ENCODE measurements at places on chromosomes 2 and 18.

GRCh38 chr2:119005051-119005450, 63.1 kb downstream of the MARCO start:
- DNase-seq: no peak
- no peaks in the 10 kb centered on the region for H3K36me3 ChIP-seq
- no peak overlapping the region for H3K4me3 ChIP-seq
- peaks cover 4% of the 10 kb centered on the region for H3K27me3 ChIP-seq
- H3K4me1 ChIP-seq: no peaks in the 10 kb centered on the region
- no peak overlapping the region for H3K27ac ChIP-seq

DNA sequence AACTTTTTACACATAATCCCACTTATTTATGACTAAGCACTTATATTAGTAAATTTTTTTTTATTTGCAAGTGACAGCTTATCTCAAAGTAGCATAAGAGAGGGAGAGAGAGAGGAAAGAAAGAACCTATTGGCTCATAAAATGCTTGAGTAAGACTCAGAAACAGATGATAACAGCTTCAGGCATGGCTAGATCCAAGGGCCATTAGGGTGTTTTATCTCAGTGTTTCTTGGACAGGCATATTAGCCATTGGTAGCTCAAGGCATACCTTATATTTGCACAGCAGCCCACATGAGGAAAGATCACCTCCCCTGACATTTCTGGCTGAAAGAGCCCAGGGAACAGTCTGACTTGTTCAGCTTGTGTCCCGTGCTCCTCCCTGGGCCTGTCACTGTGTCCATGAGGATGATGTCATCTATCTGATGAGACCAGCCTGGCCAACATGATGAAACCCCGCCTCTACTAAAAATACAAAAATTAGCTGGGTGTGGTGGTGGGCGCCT, 64.4 kb downstream of the IL1R2 start:
- H3K4me3 ChIP-seq: no peak overlapping the region
- H3K36me3 ChIP-seq: no peaks in the 10 kb centered on the region
- H3K4me1 ChIP-seq: no peaks in the 10 kb centered on the region
- DNase-seq: no peak

DNA sequence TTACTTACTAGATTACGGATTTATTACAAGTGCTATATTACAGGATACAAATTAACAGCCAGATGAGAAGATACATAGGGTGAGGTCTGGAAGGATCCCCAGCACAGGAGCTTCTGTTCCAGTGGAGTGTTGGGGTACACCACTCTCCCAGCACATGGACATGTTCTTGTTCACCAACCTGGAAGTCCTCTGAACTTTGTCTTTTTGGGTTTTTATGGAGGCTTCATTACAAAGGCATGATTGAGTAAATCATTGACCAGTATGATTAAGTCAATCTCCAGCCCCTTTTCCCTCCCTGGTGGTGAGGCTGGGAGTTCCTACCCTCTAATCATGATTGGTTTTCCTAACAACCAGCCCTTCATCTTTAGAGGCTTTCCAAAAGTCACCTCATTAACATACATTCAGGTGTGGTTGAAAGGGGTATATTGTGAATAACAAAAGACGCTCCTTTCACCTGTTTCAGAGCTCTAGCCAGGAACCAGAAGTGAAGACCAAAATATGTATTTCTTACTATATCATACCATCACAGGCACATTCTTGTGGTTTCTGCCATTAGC, 38.3 kb downstream of the APLF start:
- H3K4me3 ChIP-seq: no peak overlapping the region
- H3K36me3 ChIP-seq: no peaks in the 10 kb centered on the region
- peaks cover 9% of the 10 kb centered on the region for H3K4me1 ChIP-seq
- DNase-seq: no peak

DNA sequence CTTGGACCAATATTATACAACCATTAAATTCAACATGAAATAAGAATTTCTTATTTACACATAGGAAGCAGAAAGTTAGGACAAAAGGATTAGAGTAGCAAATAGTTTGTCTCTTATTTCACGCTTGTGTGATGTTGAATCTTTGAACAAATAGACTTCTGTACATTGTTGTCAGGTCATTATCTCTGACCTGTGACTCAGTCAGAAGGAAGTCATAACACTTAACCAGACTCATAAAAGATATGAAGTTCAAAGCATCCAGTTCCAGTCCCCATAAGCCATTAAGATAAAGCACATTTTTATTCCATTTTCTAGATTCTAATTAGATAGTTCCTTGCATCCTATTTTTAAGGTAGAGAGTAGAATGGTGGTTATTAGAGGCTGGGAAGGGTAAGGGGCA, 130.8 kb downstream of the UPP2 start:
- no peaks in the 10 kb centered on the region for H3K36me3 ChIP-seq
- no peaks in the 10 kb centered on the region for H3K4me1 ChIP-seq
- no peak overlapping the region for H3K4me3 ChIP-seq
- no peak overlapping the region for H3K27ac ChIP-seq
- no peak for DNase-seq

DNA sequence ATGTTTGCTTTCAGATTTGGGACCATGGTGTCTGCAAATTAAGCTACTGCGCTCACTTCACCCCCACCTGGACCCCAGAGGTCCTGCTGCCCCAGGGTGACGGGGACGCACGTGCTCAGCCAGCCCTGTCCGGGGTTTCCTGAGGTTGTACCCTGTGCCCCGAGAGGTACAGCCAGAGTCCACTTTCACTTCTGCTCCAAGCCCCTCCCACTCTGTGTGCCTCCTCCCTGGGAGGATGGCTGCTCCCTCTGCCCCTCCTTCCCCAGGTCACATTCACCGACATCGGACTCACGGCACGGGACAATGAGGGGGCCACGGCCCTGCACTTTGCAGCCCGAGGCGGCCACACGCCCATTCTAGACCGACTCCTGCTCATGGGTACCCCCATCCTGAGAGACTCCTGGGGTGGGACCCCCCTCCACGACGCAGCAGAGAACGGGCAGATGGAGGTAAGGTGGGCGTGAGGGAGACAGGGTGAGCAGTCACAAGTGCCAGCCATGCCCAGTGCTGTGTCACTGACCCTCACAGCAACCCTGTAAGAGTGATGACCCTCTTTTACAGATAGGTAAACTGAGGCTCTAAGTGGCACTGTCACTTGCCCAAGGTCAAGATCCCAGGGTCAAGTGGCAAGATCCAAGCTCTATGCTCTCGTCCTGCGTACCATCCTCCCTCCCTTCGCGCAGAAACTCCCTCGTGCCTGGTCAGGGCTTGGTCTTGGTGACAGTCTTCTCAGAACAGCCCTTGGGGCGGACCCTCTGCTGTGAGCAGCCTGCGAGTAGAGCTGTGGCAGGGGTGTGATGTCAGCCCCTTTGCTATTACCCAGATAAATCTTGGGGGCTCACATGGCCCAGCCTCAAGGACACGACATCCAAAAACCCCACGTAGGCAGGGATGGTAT, 7.6 kb downstream of the ESPNL start:
- peaks cover 11% of the 10 kb centered on the region for H3K4me1 ChIP-seq
- H3K27me3 ChIP-seq: no peaks in the 10 kb centered on the region
- DNase-seq: no peak
- H3K27ac ChIP-seq: no peak overlapping the region

DNA sequence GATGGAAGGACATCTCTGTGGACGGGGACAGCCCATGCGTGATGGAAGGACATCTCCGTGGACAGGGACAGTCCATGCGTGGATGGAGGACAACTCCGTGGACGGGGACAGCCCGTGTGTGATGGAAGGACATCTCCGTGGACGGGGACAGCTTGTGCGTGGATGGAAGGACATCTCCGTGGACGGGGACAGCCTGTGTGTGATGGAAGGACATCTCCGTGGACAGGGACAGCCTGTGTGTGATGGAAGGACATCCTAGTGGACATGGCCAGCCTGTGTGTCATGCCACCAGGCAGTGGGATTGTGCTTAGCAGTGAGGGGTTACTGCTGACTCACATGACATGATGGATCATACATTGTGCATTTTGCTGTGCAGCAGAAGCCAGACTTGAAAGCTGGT, 30.0 kb upstream of the NFATC1 start:
- no peak overlapping the region for H3K4me3 ChIP-seq
- no peak for DNase-seq

DNA sequence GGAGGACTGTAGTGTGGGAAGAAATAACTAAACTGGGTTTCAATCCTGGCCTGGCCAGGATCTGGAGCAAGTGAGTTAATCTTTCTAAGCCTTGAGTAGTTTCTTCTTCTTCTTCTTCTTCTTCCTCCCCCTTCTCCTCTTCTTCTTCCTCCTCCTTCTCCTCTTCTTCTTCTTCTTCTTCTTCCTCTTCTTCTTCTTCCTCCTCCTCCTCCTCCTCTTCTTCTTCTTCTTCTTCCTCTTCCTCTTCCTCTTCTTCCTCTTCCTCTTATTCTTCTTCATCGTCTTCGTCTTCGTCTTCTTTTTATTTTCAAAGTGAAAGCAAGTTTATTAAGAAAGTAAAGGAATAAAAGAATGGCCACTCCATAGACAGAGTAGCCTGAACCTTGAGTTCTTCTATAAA, 6.5 kb upstream of the IL1RN start:
- peaks cover 42% of the 10 kb centered on the region for H3K4me1 ChIP-seq
- no peak overlapping the region for H3K4me3 ChIP-seq
- no peak for DNase-seq
- no peak overlapping the region for H3K27ac ChIP-seq
- H3K27me3 ChIP-seq: peaks cover 2% of the 10 kb centered on the region
- H3K36me3 ChIP-seq: no peaks in the 10 kb centered on the region

- H3K4me1 ChIP-seq: peaks cover 17% of the 10 kb centered on the region
- no peak for DNase-seq
- no peak overlapping the region for H3K27ac ChIP-seq
- H3K27me3 ChIP-seq: no peaks in the 10 kb centered on the region
- H3K4me3 ChIP-seq: no peak overlapping the region
- H3K36me3 ChIP-seq: peaks cover 22% of the 10 kb centered on the region
Observed at GRCh38 chr2:46972438-46972837, 56.8 kb upstream of the MCFD2 start.

DNA sequence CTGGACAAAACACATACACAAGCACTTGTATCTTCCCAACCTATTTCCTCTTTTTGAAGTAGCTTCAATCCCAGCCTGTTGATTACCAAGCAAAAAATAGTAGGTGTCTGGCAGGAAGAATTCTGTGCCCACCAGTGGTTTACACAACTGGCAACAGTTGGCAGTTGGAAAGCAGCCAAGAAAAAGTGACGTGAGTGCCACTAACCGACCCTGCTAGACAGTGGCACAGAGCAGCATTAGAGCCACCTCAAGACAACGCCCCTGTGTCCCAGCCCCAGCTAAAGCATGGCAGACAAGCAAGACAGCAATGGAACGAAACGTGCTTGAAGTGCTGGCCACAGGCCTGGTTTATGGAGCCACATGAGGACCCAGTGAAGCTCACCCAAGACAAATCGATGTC, 379.6 kb downstream of the FBXO15 start:
- H3K27ac ChIP-seq: no peak overlapping the region
- no peaks in the 10 kb centered on the region for H3K36me3 ChIP-seq
- DNase-seq: no peak

GRCh38 chr2:831622-832021, 119.0 kb upstream of the SNTG2 start:
- no peak for DNase-seq
- H3K4me3 ChIP-seq: no peak overlapping the region
- H3K36me3 ChIP-seq: no peaks in the 10 kb centered on the region
- H3K4me1 ChIP-seq: peaks cover 2% of the 10 kb centered on the region

DNA sequence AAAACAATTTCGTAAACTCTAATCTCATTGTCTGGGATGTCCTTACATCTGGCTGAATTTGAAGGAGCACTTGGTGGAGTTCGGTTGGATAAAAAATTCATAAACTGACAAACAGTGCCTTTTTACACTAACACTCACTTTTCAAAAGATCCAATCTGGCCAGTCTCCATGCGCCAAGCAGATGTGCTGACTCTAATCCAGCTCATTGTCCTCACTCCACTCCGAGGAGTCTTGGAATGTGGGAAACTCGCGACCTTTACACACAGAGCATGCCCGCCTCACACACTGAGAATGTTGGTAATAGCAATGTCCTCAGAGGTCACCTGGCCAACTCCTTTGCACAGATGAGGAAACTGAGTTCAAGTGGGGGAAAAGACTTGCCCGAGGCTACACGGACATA, 66.8 kb downstream of the XDH start:
- no peak for DNase-seq
- H3K27ac ChIP-seq: no peak overlapping the region
- no peaks in the 10 kb centered on the region for H3K36me3 ChIP-seq
- H3K4me3 ChIP-seq: no peak overlapping the region
- peaks cover 5% of the 10 kb centered on the region for H3K4me1 ChIP-seq
- H3K27me3 ChIP-seq: peaks cover 20% of the 10 kb centered on the region

DNA sequence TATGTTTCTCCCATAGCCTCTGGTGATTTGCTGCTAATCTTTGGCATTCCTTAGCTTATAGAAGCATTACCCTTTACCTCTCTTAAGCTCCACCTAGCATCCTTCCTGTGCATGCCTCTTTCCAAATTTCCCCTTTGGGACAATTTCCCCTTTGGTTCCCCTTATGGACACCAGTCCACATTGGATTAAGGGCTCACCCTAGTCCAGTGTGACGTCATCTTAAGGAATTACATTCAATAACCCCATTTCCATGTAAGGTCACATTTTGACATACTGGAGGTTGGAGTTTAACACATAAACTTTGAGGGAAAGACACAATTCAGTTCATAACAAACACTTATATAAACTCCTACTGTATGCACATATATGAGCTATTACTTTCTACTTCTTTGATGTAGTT, 916.6 kb downstream of the SLC4A3 start:
- H3K27ac ChIP-seq: no peak overlapping the region
- no peaks in the 10 kb centered on the region for H3K27me3 ChIP-seq
- H3K4me1 ChIP-seq: no peaks in the 10 kb centered on the region
- H3K36me3 ChIP-seq: no peaks in the 10 kb centered on the region
- DNase-seq: no peak
- no peak overlapping the region for H3K4me3 ChIP-seq

- H3K27me3 ChIP-seq: peaks cover 15% of the 10 kb centered on the region
- no peaks in the 10 kb centered on the region for H3K4me1 ChIP-seq
- no peak overlapping the region for H3K27ac ChIP-seq
- DNase-seq: no peak
Observed at GRCh38 chr2:64243081-64244036, 99.1 kb upstream of the PELI1 start.

DNA sequence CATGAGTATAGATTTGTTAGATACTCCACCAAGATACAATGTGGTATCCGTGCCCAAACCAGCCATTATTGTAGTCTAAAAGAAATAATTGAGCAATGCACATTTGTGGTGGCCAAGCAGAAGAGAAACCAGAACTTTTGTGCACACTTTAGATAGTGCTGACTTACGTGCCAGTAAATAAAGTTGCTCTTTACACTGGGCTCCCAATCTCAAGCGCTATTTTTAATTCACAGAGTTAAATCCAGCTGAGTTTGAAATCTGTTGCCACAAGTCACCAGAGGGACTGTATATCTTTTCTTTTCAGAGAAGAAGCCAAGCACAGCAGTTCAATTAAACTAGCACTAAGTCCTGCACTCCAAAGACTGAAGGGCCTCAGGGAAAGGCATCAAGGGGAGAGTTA, 680.4 kb downstream of the TDRD15 start:
- H3K27ac ChIP-seq: no peak overlapping the region
- no peak overlapping the region for H3K4me3 ChIP-seq
- H3K27me3 ChIP-seq: no peaks in the 10 kb centered on the region
- H3K4me1 ChIP-seq: no peaks in the 10 kb centered on the region
- no peak for DNase-seq
- H3K36me3 ChIP-seq: no peaks in the 10 kb centered on the region

GRCh38 chr18:73479477-73479876, 611.7 kb upstream of the NETO1 start:
- no peaks in the 10 kb centered on the region for H3K36me3 ChIP-seq
- DNase-seq: no peak
- no peaks in the 10 kb centered on the region for H3K27me3 ChIP-seq
- H3K4me1 ChIP-seq: no peaks in the 10 kb centered on the region

Measured in activated CD4-positive, alpha-beta T cell treated with anti-CD3 and anti-CD28 coated beads, Interleukin-2, amount 10 ng/mL, durations not matched to agents 24 days and 14 days (primary cell).